ENCODE measurements at places on chromosomes 3 and 15.

- no peak for DNase-seq
- peaks cover 4% of the 10 kb centered on the region for H3K4me1 ChIP-seq
- H3K27me3 ChIP-seq, result no peaks in the 10 kb centered on the region
- no peak overlapping the region for H3K27ac ChIP-seq
- no peaks in the 10 kb centered on the region for H3K36me3 ChIP-seq
- H3K4me3 ChIP-seq, result no peak overlapping the region
Measured at GRCh38 chr3:141237701-141238521, 6.3 kb downstream of the PXYLP1 start.

- no peaks in the 10 kb centered on the region for H3K27me3 ChIP-seq
- peaks cover 7% of the 10 kb centered on the region for H3K4me1 ChIP-seq
- DNase-seq, result no peak
- no peaks in the 10 kb centered on the region for H3K36me3 ChIP-seq
- H3K4me3 ChIP-seq, result no peak overlapping the region
- H3K27ac ChIP-seq, result no peak overlapping the region
Measured at GRCh38 chr15:75723171-75723846, 10.7 kb upstream of the CSPG4 start.

DNA sequence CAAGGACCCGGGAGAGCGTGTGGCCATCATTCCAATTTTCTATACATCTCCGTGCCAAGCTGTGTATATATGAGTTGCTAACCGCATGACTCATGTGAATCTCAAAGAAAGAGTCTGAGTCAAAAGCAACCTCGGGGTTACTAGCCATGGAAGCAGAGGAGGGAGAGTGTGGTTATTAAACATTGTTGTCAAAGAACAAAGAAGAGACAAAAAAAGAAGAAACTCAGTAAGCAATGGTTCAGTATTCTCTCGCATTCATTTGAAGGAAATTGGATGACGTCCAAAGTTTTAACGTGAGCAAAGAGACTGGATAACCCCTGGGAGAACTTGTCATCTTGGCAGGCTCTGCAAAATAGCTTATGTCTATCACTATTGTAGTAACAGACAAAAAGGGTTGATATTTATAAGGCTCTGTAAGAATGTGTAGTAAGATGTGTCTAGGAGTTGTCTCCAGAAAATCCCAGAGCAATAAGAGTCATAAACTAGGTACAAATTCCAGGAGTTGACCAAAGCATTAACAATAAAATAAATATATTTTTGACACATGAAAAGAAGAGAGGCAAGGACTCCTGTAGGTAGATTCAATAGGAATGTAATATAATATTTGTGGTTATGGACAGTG, 52.8 kb upstream of the GRM7 start:
- no peaks in the 10 kb centered on the region for H3K27me3 ChIP-seq
- H3K36me3 ChIP-seq, result no peaks in the 10 kb centered on the region
- no peak for DNase-seq
- no peak overlapping the region for H3K4me3 ChIP-seq
- H3K27ac ChIP-seq, result no peak overlapping the region
- H3K4me1 ChIP-seq, result no peaks in the 10 kb centered on the region

GRCh38 chr3:44339181-44340057, 853 bp downstream of the TCAIM start:
- no peaks in the 10 kb centered on the region for H3K27me3 ChIP-seq
- peak overlapping the region; percentile 76 for H3K4me3 ChIP-seq
- peak; percentile 19 for DNase-seq
- peak overlapping the region; percentile 96 for H3K27ac ChIP-seq

DNA sequence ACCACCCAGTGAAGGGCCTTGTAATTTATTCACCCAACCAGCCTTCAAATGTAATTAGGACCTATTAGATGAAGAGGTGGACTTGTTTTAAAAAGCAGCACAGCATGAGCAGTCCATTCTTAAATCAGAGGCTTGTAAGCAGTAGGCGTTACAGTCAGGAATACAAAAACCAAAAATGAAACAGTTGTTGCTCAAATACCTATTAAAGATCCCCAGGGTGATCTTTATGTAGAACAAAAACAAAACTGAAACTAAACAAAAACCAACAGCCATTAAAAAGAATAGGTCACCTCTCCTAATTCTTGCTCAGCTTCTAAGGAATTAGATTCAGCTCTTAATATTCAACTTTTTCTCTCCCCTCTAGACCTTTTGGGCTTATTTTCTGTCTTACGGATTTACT, 104.9 kb upstream of the ST8SIA2 start:
- H3K4me3 ChIP-seq, result no peak overlapping the region
- H3K36me3 ChIP-seq, result no peaks in the 10 kb centered on the region
- no peaks in the 10 kb centered on the region for H3K4me1 ChIP-seq

GRCh38 chr3:9746330-9746729, 3.4 kb upstream of the OGG1 start:
- no peak overlapping the region for H3K27ac ChIP-seq
- H3K36me3 ChIP-seq, result no peaks in the 10 kb centered on the region
- no peaks in the 10 kb centered on the region for H3K27me3 ChIP-seq
- peaks cover 16% of the 10 kb centered on the region for H3K4me1 ChIP-seq

DNA sequence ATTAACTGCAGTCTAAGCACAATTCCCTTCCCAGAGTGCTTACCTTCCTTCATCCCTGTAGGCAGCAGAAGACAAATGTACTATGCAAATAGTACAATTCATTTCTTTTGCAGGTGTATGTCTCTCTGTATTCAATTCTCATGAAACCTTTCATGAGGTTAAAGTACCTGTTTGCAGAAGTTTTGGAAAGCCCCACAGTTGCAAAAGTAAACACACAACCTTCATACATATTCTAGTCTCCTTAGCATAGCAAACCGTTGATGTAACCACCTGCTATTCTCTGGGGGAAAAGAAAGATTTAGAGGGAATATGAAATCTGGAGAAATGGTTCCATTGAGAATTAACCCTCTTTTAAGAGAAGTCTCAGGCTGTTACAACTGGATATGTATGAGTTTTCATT, 200.3 kb upstream of the SUCLG2 start:
- no peaks in the 10 kb centered on the region for H3K27me3 ChIP-seq
- no peaks in the 10 kb centered on the region for H3K4me1 ChIP-seq
- H3K27ac ChIP-seq, result no peak overlapping the region
- DNase-seq, result no peak

- no peaks in the 10 kb centered on the region for H3K4me1 ChIP-seq
- DNase-seq, result no peak
- no peak overlapping the region for H3K27ac ChIP-seq
- no peak overlapping the region for H3K4me3 ChIP-seq
- no peaks in the 10 kb centered on the region for H3K27me3 ChIP-seq
Measured at GRCh38 chr15:53209396-53210042, 419.4 kb upstream of the ONECUT1 start.

DNA sequence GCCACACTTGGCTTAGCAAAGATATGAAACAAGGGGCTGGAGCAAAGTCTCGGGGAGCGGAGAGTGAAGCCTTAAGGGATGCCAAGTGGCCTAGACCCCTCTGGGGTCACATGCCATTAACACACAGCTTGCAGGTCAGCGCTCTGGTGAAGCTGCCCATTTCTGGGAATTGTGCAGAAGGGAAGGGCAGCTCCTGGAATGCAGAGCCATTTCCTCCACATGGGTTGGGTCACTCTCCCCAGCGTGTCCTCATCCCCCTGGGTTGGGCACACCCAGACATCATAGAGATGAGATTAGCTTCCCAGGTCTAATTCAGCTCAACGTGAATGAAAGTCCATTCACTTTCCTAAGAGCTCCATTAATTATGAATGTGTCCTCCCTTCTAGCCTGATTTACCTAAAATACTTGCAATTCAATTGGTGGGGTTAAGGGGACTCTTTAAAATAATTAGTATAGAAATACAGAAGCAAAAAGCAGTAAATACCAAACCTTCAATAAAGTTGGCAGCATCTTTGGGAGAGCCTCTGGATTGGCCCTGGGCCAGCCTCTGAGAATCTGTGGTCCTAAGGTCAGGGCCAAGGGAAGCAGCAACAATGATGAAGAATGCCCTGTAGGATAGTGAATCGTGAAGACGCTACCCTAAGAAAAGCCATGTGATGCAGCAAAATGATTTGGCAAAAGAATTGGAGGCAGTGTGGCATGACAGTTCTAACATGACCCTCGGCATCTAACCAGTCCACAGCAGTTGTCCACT, 17.8 kb downstream of the MRAS start:
- H3K4me3 ChIP-seq, result no peak overlapping the region
- H3K27ac ChIP-seq, result no peak overlapping the region
- peaks cover 22% of the 10 kb centered on the region for H3K4me1 ChIP-seq

DNA sequence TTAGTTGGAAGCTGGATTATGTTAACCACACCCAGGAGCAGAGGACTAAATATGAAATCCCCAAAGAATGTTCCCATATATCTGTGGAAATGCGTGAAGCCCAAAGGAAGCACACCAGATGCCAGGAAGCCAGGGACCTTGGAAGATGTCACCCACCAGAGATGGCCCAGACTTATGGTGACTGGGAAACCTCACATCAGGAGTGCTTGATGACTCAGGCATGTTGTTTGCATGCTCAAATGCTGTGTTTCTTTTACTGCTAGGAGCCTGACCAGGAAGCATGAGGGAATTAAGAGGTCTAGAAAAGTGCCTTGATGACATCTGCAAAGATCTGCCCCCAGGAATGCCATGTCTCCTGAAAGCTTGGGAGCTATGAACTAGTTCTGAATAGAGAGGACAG, 109.0 kb upstream of the SLC2A2 start:
- H3K4me3 ChIP-seq, result no peak overlapping the region
- no peaks in the 10 kb centered on the region for H3K36me3 ChIP-seq
- no peak for DNase-seq
- no peak overlapping the region for H3K27ac ChIP-seq
- H3K27me3 ChIP-seq, result no peaks in the 10 kb centered on the region

DNA sequence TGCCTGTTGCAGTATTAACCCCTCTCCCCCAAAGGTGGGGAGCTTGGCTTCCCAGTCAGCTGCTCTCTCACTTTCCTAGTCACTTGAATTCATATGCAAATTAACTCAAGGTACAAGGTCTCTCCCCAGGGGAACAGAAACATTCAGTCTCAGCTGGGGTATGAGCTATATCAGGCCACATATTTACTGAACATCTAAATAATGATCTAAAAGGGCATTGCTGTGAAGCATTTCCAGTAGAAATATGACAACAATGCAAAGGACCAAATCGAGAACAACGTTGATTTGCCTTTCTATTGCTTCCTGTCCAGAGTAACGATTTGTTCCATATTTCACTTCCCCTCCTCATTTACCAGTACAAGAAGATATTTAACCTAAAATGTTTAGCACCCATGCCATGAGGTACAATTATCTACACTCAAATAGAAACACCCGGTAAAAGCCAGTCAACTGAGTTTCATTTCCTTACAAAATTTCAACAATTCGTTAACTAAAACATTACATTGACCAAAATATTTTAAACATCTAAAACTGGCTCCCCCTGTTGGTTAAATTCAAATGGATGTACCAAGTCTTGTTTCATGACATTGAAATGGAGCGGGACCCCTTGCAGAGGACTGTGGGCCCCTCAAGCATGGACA, 36.5 kb upstream of the KLHL6 start:
- H3K4me3 ChIP-seq, result no peak overlapping the region
- H3K4me1 ChIP-seq, result no peaks in the 10 kb centered on the region
- DNase-seq, result no peak
- H3K27me3 ChIP-seq, result no peaks in the 10 kb centered on the region
- no peaks in the 10 kb centered on the region for H3K36me3 ChIP-seq

DNA sequence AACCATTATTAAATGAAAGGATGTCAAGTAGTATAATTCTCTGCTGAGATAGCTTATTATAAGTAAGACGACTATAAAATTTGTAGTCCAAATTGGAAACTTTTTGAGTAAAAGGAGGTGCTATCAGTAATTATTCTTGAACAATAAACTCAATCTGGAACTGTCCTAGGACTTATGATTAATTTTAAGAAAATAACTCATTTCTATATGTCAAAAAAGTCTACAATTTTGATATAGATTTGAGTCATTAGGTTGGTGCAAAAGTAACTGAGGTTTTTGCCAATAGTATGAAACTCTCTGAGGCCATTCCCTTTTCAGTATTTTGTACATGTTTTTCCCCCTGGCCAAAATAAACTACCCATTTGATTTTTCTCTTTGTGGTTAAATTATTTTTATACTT, 41.0 kb downstream of the LEKR1 start:
- no peaks in the 10 kb centered on the region for H3K36me3 ChIP-seq
- no peaks in the 10 kb centered on the region for H3K4me1 ChIP-seq
- no peak overlapping the region for H3K4me3 ChIP-seq

- H3K4me1 ChIP-seq, result no peaks in the 10 kb centered on the region
- DNase-seq, result no peak
- H3K4me3 ChIP-seq, result no peak overlapping the region
Measured at GRCh38 chr3:182716114-182716688, 77.1 kb upstream of the ATP11B start.

DNA sequence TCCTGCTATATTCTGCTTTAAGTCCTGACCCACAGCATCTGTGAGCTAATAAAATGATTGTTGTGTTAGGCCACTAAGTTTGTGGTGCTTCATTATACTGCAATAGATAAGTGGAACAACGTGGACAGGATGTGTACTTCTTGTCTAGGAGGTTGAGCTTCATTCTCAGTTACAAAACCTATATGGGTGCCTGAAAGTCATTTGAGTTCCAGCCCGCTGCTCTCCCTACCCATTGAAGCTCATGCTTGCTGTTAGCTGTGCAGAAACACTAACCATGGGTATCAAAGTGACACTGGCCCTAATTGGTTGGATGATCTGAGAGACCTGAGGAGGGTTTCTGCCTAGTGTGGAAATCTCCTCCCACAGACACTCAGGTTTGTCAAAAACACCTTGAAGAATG, 357.2 kb downstream of the PDCD6IP start:
- no peak for DNase-seq
- H3K27me3 ChIP-seq, result no peaks in the 10 kb centered on the region
- no peaks in the 10 kb centered on the region for H3K36me3 ChIP-seq
- no peak overlapping the region for H3K4me3 ChIP-seq
- no peaks in the 10 kb centered on the region for H3K4me1 ChIP-seq
- no peak overlapping the region for H3K27ac ChIP-seq

DNA sequence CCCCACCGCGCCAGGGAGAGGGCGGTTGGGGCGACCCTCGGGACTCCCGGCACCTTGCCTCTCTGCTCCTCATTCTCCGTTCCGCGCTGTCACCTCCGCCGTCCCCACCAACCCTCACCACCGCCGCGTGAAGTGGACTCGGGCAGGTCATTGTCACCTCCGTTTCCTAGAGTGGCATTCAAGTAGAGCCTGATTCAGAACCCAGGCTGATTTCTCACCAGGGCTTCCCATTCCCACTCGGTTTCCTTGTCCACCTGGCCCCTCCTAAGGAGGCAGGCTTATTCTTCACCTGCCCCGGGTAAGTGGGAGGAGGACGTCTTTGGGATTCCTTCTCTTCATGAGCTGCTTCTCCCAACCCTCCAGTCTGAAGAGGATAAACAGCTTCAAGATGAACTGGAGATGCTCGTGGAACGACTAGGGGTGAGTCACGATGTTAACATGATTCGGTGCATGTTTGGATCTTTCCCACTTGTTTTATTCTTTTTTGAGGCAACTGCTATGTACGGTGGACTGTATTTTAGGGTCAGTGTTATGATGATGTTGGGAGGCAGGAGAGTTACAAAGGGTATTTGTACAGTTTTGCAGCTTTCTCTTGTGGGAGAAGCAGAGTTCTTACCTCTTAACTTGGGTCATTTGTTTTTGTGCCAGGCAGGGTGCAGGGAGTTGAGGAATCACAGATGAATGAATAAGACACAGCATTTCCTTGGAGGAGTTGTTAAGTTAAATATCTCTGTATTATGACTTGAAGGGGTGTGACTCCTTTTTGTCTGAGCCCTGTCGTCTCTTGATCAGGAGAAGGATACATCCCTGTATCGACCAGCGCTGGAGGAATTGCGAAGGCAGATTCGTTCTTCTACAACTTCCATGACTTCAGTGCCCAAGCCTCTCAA, 692 bp downstream of the PSMD2 start:
- H3K4me3 ChIP-seq, result peak overlapping the region; percentile 91
- H3K27ac ChIP-seq, result peak overlapping the region; percentile 79
- peaks cover 10% of the 10 kb centered on the region for H3K4me1 ChIP-seq

GRCh38 chr3:54305409-54306099, 183.2 kb downstream of the CACNA2D3 start:
- DNase-seq, result no peak
- H3K36me3 ChIP-seq, result no peaks in the 10 kb centered on the region
- no peaks in the 10 kb centered on the region for H3K4me1 ChIP-seq
- H3K27ac ChIP-seq, result no peak overlapping the region
- no peaks in the 10 kb centered on the region for H3K27me3 ChIP-seq

Data from testis (tissue), 5 donors.